ENCODE measurements at places on chromosomes 5 and 9.

- DNase-seq: no peak
Measured at GRCh38 chr5:150783422-150783928, 4.9 kb downstream of the SMIM3 start.

DNA sequence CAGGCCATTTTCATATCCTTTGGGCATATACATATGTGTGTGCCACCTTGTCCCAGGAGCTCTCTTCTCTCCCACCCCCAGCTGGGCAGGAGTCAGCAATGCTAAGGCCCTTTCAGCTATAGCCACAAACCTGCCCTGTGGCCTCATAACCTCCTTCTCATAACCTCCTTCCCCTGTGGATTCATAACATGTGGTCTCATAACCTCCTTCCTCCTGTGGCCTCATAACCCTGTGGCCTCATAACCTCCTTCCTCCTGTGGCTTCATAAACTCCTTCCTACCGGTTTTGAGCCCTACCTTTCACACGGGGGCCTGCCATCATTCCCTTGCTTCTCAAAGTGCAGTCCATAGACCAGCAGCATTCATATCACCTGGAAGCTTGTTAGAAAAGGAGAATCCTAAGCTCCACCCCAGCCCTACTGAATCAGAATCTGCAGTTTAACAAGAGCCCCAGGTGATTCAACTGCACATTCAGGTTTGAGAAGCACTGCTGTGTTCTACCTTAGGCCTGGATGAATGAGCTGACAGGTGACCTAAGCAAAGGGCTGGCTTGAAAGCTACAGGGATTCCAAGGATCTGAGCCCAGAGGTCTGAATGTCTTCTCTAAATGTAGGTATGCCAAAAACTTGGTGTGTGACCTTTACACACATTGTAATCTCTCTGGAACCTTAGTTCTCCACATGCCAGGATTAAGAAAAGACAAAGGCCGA lies 41.9 kb upstream of the PLPP6 start:
- no peak for DNase-seq

DNA sequence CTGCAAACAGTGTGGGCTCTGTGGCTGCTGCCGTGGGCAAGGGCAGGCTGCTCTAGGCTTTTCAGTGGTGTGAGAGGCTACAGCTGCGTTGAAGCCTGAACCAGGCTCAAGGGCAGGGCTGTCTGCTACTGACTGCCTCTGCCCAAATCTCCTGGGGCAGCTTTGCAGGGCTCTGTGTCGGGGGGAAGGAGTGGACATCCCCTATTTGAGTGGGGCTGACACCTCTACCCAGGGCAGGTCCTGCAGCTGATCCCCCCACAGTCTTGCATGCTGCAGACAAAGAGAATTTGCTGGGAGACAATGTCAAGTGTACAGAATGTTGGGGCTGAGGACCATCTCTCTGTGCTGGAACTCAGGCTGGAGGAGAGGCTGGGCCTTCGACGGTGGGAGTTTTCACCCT lies 240.2 kb downstream of the PBX3 start:
- DNase-seq: no peak

DNA sequence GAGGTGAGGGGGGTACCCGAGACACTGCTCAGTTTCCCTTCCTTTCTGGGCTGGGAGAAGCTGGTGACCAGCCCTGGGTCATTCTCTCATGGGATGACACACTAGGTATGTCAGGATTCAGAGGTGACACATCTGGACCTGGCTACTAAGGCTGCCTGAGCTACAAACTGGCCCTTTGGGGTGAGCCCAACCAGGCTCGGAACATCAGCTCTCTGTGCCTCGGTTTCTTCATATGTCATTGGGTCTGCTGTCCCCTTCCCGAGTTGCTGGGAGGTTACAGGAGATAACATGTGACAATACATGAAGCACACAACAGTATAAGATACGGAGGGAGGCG lies 11.8 kb downstream of the CARD19 start:
- DNase-seq: no peak

- no peak for DNase-seq
Measured at GRCh38 chr9:99213197-99213596, 8.5 kb downstream of the ALG2 start.

DNA sequence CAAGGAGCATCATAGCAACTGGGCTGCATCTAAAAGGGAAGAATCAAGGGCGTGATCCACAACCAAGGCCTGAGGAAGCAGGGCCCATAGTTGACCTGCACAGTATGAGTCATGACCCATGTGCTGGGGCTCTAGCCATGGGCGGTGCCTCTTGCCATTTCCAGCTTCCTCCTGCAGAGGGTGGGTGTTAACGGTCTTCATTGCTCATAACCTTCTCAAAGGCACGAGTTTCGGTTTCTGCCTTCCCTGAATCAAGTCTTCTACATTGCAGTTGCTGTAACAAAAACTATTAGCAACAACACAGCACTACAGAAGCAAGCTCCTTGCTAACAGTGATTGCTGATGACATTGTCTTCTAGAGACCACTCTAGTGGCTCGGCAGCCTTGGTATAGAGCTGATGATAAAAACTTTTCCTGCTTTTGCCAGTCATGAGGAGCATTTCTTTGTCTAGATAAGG lies 66.9 kb downstream of the CTSL start:
- no peak for DNase-seq

DNA sequence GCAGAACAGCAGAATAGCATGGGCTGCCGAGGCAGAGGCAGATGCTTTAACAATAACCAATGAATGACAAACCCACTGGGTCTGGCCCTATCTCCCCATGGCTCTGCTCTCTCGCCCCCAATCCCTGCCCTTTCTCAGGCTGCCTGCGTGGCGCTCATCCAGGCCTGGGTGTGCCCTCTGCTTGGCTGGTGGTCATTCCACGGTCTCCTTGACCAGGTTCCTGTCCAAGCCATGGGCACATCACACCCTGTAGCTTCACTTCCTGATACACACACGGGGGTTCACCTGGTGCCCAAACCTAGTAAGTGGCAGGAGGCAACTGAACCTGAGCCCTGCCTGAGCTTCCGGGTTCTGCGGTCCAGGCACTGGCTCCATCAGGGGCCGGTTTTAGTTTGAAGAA lies 87.6 kb downstream of the DAP start:
- DNase-seq: no peak

DNA sequence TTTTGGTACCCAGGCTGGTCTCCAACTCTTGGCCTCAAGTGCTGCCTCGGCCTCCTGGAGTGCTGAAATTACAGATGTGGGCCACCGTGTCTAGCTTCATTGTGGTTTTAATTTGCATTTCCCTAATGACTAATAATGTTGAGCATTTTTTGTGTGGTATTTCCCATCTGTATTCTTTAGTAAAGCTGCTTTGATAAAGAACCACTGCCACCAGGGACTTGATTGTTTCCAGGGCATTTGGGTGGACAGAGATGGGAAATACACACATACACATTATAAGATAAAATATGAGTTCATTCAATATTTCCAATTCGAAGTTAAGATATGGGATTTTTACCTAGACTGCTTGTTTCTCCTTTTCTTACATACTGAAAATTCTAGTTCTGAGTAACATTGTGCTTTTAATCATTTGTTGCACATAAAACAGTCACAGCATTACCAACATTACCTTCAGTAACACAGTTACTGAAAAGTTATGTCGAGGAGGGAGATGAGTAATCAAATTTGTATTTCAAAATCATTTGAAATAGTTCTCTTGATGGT lies 28.9 kb downstream of the HABP4 start:
- DNase-seq: no peak

DNA sequence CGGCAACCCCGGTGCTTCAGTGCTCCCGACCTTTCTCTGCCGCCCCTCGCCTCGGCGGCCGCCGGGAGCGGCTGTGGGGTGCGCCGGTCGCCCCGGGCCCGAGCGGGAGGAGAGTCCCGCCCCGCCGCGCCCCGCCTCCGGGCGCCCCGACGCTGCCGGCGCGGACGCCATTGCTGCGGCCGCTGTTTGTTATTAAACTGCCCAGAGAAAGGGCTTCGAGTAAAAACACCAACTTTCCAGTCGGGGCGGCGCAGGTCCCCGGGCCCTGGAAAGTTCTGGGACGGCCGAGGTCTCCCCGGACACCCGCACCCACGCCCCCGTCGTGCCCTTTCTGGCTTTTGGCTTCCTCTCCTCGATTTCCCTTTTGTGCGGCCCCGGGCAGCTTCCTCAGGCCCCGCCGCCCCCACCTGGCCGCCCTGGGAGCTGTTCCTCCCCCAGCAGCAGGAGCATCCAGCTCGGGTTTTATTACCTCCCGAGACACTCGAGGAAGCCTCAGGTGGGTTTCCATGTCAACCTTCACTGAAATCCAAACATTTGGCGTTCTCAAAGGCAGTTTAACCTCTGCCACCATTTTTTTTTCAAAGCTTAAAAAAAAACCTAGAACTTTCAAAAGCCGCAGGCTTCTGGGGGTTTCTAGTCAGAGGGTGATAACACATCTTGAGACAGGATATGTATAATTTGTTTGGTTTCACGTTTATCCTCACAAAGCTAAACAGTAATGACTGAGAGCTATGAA lies 334.4 kb downstream of the CWC27 start:
- peak; percentile 34 for DNase-seq

- DNase-seq: no peak
Measured at GRCh38 chr9:94713436-94714215, 12.9 kb upstream of the AOPEP start.

- no peak for DNase-seq
Measured at GRCh38 chr9:74431467-74431866, 65.7 kb upstream of the RORB start.

DNA sequence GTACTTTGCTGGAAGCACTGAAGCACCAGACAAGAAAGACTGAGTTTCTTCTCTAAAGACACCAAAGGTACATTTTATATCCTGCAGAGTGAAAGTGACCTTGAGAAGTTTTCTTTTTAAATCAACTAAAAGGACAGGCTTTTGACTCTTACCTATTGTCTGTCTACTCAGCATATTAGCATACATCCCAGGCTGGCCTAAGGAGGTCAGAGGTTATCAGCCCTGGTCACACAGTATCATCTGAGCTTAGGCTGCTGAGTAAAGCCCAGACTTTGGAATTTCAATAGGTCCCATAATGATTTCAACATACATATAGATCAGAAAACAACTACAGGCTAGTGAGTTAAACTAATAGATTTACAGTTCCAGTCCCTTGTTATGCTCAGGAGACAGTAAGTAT lies 10.1 kb upstream of the CDH9 start:
- DNase-seq: no peak

GRCh38 chr5:32646061-32646969 lies 61.0 kb downstream of the SUB1 start:
- no peak for DNase-seq

GRCh38 chr5:33223563-33224284 lies 217.0 kb upstream of the TARS1 start:
- DNase-seq: no peak

- DNase-seq: no peak
Measured at GRCh38 chr9:91240596-91241165, 121.0 kb downstream of the AUH start.

- no peak for DNase-seq
Measured at GRCh38 chr5:5467737-5468136, 45.3 kb downstream of the ICE1 start.

DNA sequence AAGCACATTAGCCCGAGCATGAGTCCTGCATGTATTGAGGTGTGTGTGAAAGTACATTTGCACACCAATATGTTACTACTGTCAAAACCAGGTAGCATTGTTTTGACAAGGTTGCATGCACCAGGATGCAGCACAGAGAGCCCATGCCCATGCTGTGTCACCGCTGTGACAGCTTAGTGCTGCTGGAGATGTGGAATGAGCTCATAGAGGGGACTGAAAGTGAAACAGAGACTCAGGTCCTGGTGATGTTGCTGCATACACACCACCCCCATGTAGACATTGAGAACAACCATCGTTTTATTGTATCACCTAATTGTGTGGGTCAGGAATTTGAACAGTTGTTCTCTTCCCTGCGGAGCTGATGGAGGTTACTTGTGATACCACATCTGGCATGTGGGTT lies 53.0 kb downstream of the GADD45G start:
- DNase-seq: no peak

- no peak for DNase-seq
Measured at GRCh38 chr5:91264311-91265051, 118.6 kb downstream of the ARRDC3 start.

- DNase-seq: no peak
Measured at GRCh38 chr9:122536134-122536533, 9.0 kb upstream of the OR1N1 start.

DNA sequence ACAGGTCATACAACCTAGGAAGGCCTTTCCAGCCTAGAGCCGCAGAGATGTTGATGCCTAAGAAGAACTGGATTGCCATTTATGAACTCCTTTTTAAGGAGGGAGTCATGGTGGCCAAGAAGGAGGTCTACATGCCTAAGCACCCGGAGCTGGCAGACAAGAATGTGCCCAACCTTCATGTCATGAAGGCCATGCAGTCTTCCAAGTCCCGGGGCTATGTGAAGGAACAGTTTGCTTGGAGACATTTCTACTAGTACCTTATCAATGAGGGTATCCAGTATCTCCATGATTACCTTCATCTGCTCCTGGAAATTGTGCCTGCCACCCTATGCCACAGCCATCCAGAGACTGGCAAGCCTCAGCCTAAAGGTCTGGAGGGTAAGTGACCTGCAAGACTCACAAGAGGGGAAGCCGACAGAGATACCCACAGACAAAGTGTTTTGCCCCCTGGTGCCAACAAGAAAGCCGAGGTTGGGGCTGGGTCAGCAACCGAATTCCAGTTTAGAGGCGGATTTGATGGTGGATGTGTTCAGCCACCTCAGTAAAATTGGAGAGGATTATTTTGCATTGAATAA lies 11.2 kb upstream of the CDKN2AIPNL start:
- DNase-seq: no peak

DNA sequence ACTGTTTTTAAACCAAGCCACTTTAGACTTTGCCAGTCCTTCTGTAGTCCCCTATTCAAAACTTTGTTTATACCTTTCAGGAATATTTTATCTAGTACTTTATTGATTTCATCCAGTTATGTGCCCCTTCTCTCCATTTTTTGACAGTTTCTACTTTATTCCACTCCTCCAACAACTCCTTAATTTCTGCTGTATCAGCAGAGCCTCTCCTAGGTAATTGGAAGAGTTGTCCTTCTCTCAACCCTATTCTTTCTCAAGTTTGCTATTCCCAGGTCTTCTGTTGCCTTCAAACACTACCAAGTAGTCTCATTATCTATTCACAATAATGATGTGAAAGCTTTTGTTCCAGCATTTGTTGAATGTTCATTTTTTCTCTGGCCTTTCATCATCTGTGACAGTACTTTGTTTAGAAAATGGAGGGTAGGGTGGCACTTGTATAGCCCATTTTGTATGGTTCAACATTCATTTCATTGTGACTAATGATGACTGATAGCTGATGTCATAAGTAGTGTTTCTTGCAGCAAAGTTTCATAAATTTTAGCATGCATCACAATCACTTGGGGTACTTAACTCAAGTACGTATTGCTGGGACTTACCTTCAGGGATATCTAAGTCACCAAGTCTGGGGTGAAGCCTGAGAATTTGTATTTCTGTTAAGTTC lies 204.4 kb upstream of the DMRT1 start:
- DNase-seq: no peak

GRCh38 chr5:34496701-34497469 lies 159.2 kb upstream of the RAI14 start:
- DNase-seq: no peak

All from NCI-H2107 (cell line).